ENCODE measurements at places on chromosomes 11 and 22.
A peak's percentile ranks its signal among the peaks of the same experiment; 100 is the strongest.

GRCh38 chr22:32950366-32950765 is 107.8 kb downstream of the SYN3 start:
- DNase-seq, result no peak

DNA sequence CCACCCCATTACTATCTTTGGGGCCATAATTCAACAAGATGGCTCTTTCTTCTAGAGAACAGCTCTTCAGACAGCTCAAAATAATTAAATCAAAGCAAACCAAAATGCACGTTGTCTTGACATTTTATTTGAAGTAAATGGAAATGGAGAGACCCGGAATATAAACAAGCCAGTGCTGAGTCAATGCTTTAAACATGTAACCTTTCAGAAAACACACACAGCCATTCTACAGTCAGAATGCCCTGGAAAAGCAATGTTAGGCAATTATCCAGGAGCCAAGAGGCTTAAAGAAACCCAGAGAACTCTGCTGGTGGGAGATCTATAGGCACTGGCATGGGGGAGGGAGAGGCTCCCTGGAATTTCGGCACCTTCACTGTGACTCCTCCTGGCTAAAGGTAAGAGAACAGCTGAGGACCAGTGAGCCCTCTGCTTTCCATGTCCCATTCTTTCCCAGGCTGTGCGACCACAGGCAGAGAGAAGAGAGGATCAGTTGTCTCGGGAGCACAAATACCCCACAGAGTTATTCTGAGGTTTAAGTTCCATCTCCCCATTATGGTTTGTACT is 254.0 kb upstream of the CCDC90B start:
- DNase-seq, result no peak

DNA sequence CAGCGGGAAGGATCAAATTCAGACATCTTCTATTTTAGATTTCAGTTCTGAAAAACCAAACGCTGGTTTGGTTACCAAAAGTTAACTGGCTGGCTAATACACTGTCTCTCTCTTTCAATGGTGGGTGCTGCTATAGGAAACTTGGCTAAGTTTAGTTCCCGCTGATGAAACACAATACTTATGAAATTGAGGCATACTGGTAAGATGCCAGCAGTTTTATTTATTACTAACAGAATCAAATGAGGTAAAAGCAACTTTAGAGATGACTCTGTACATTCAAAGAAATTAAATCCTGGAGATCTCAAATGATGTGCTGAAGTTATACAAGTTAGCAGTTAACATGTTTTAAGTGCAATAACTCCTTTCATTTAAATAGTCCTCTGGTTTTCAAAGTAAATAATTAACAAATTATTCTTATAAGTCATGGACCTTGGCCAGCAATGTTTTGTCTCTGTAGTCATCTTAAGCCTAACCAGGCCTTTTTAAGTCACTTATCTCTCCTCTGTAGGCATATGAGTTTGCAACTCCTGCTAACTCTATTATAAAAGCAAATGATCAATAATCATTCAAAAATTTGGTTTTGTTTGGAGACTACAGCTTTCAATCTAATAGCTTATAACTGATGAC is 54.8 kb downstream of the PAK1 start:
- no peak for DNase-seq

DNA sequence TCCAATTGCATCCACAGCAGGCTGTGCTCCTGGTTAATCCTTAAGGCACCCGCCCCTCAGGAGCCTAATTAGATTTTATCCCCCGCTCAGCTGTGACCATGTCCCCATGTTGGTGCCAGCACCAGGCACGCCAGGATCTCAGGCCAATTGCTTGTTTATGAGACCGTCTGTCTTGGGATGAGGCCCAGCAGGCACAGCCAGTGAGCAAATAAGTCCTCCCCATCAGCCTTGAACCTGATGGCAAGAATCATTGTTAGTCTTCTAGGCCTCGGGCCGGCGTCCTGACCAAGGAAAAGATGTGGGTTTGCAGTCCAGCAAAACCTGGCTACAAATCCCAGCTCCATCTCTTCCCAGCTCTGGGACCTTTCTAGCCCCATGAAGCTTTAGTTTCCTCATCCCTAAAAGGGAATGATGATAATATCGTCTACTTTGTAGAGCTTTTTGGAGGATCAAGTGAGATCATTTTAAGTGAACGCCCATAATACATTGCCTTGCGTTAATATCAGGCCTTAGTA is 57.3 kb downstream of the TP53I11 start:
- DNase-seq, result no peak

- DNase-seq, result no peak
Observed at GRCh38 chr22:20533095-20533878, 25.9 kb downstream of the MED15 start.

- DNase-seq, result no peak
Observed at GRCh38 chr11:22467741-22468140, 129.6 kb downstream of the SLC17A6 start.

- DNase-seq, result no peak
Observed at GRCh38 chr11:35274909-35275785, 136.2 kb downstream of the CD44 start.

DNA sequence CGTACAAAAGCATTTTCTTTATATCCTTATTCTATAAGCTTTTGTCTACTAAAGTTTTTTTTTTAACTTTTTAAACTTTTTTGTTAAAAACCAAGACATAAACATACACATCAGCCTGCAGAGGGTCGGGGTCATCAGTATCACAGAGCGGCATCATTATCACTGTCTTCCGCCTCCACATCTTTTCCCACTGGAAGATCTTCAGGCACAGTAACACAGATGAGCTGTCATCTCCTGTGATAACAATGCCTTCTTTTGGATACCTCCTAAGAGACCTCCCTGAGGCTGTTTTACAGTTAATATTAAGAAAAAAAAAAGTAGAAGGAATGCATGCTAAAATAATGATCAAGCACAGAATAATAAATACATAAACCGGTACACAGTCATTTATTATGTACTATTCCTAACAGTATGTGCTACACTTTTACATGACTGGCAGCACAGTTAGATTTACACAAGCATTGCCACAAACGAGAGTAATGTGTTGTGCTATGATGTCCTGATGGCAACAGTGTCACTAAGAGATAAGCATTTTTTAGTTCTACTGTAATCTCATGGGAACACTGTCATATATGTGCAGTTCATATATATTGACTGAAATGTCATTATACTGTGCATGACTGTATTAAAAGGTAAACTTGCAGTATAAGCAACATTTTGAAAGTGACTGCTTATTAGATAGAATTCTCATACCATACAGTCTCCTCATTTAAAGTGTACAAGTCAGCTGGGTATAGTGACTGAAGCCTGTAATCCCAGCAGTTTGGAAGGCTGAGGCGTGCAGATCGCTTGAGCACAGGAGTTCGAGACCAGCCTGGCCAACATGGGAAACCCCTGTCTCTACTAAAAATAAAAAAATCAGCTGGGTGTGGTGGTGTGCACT is 58.6 kb downstream of the KDM2A start:
- DNase-seq, result no peak

GRCh38 chr11:63944987-63945386 is 6.2 kb downstream of the NAA40 start:
- DNase-seq, result no peak

DNA sequence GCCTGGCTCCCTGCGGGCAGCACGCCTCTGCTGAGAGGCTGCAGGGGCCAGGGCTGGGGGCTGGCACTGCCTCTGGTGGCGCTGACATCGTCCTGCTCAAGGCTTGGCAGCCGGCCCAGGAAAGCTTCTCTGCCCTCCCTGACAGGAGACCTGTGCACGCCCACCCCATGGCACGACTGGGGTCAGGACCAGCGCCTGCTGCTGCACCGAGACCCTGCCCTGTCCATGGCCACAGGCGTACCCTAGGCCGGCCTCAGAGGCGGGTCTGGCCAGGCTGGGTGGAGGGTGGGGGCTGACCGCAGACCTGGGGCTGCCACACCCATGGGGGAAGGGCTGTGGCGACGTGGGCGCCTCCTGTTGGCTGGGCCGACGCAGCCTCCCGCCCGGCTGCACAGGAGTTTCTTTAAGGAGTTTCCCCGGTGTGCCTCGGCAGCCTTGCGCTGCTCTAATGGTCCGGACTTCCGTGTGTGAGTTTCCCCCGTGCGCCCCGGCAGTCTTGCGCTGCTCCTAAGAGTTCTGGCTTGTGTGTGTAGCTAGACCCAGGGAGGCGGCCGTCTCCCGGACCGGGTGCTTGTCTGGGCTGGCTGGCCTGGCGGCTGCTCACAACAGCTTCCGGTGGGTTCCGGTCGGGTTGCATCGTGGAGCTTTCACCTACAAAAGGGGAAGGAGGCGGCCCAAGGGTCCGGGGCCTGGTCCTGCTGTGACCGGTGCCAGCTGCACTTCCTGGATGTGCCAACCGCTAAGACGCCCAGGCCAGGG is 4.6 kb downstream of the TRABD start:
- peak; percentile 62 for DNase-seq

DNA sequence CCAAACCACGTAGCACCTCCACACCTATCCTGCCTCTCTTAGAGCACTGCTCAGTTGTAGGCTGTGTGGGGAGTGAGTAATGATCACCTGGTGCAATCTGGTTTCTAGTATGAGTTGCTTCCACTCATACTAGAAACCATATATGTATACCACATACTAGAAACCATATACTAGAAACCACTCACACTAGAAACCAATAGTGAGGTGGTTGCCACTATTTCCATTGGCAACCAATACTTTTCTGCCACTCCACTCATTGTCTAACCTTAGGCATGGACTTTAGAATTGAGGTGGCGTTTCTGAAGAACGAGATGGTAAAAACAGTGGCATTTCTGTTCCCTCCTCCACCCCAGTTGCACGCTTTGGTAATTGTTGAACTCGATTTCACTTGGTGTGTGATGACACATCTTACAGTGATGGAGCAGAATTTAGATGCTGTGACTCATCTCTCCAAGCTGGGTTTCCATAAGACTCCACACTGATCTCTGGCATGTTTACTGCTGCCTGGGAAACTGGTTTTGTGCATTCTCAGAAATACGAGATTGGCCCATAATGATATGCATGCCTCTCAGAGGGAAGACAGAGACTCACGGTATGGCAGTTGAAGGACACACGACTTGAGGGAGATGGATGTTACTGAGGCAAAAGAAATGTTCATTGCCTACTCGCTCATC is 82.9 kb downstream of the KIRREL3 start:
- no peak for DNase-seq

DNA sequence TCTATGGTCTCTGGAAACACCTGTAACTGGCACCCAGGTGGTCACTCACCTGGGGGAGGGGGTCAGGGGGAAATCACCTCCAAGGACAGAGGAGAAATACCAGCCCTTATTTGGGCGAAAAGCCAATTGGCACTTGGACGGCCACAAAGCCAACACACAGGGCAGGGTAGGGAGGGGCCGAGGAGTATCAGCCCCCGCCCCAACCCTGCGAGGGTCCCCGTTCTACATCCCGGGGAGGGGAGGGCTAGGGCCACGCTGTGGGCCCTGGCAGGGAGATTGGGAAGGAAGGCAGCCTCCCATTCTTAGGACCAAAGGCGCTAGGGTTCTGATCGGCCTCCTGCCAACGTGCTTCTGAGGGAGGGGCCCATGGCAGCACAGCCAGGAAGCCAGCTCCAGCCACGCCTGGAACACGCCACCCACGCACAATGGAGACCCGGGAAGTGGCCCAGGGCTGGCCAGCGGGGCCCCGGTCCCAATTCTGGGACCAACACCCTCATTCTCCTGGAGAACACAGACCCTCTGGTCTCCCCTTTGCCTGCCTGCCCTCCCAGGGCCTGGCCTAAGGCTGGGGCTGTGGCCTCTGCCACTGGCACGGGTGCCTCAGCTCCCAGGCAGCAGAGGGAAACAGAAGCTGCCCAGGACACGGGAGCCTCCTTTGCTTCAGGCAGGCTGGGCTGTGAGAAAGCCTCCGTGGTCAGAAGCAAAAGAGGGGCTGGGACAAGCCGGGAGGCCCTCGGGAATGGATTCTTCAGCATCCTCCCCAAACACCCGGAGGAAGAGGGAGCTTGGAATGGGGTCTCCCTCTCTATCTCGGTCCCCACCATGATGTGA is 7.4 kb downstream of the CBX6 start:
- no peak for DNase-seq

GRCh38 chr22:28574159-28574788 is 105.4 kb downstream of the TTC28 start:
- DNase-seq, result no peak

DNA sequence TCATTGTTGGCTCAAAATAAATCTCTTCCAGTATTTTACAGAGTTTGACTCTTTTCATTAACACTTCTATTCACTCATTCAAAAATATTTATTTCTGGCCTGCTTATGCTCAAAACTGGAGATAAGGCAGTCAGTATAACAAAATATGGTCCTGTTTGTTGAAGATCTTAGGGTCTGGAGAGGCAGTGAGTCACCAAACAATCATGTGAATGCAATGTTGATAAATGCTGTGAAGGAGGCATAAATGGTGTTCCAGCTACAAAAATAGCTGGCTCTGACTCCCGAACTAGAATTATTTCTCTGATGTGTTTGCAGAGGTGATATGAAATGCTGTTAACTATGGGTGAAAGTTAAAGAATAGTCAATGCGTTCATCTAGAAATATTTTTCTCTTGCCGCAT is 390.6 kb downstream of the AASDHPPT start:
- no peak for DNase-seq

DNA sequence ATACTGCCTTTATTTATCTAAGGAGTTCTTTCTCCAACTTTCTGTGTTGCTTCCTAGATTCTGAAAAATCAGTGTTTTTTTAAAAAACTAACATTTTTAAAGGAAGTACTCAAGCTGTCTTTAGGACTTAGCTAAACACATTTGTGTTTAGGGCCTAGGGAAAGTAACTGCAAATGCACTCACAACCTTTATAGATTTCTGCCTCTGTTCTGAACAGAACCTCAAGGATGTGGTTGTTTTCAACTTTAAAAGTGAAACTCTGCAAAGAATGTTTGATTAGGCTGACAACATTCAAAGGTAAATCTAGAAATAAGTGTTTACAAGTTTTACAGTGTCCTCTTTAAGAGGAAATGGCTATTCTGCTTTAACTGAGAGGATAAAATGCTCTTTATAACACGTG is 55.4 kb upstream of the CNTN5 start:
- DNase-seq, result no peak

GRCh38 chr11:76424891-76425290 is 19.9 kb upstream of the EMSY start:
- DNase-seq, result no peak

GRCh38 chr22:20937794-20938671 is 20.8 kb downstream of the CRKL start:
- no peak for DNase-seq

- DNase-seq, result peak; percentile 47
Observed at GRCh38 chr11:46392421-46393230, 1.1 kb upstream of the CHRM4 start.

GRCh38 chr22:49689858-49690257 is 137.8 kb downstream of the BRD1 start:
- no peak for DNase-seq

DNA sequence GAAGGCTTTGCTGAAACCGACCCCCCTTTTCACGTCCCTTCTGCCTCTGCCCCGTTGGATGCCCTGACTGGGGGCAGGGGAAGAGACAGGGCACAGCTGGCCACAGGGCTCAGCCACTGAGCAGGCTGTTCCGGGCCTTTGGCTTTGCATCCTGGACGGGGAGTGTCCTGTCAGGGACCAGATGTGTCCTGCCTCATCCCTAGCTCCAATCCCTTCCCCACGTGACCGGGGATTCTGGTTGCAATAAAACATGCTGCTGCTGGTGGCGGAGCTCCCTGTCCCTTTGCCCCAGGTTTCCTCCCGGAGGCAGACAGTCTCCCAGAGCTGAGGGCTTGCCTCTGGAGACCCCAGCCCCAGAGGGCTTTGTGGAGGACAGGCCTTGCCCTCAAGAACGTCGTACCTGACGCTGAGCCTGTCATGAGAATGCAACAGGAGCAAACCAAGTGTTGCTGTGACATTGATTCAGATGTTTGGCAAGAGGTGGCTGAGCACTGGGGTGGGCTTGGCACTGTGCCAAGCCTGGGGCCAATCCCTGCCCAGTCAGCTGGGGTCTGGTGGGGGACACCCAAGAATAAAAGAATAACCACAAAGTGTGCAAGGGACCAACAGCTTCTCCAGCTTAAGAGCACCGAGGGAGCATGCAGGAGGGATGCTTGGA is 7.3 kb downstream of the CDC42EP2 start:
- no peak for DNase-seq

Measured in stimulated activated CD8-positive, alpha-beta memory T cell treated with anti-CD3 and anti-CD28 coated beads, Interleukin-7, amount 100 ng/mL, for 1 hour (primary cell).